ENCODE measurements at places on chromosomes 6 and 20.
A peak's percentile ranks its signal among the peaks of the same experiment; 100 is the strongest.

DNA sequence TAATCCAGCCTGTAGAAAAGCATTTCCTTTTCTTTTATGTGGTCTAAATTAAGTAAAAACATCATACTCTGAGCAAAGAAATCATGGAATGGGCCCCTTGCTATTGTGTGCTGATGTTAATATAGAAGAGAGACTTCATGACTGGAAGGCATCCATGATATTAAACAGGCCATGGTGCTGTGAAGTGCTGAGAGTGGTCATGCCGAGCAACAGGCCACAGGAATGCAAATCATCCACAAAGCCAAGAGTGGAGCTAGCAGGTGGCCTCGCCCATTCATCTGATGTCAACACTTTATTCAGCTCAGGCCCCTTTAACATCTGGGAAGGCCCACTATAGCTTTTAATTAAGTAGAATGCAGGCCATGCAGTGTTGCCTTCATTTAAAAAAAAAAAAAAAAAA, 115.2 kb upstream of the HMGCLL1 start:
- DNase-seq, result peak; percentile 93

GRCh38 chr6:149224399-149224798, 93.1 kb upstream of the TAB2 start:
- DNase-seq, result peak; percentile 63

- DNase-seq, result no peak
These were observed 7.9 kb downstream of the LBP start for GRCh38 chr20:38354227-38354626.

GRCh38 chr20:47011984-47012383, 117.3 kb downstream of the EYA2 start:
- no peak for DNase-seq

DNA sequence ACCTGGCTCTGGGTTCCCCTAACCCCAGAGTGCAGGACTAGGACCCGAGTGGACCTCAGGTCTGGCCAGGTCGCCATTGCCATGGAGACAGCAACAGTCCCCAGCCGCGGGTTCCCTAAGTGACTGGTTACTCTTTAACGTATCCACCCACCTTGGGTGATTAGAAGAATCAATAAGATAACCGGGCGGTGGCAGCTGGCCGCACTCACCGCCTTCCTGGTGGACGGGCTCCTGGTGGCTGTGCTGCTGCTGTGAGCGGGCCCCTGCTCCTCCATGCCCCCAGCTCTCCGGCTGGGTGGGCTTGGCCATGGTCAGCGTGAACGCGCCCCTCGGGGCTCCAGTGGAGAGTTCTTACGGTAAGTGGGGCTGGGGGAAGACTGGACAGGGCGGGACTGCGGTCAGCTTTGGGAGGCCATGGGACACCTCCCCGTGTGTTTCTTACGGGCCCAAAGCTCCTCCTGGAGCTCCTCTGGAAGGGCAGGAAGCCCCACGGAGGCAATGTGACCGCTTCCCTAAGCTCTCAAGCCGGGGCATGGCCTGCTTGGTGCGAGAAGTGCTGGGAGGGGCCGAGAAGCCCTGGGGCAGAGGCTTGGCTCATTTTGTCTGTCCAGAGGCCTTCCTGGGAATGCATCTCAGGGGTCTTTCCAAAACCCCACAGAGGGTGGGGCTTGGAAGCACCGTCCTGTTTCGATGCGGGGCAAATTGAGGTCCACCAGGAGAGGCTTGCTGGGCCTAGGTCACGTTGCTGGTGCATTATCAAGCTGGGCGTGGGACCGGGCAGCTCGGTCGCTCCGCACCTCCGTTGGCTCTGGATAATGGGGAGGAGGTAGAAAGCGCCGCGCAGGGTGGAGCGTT, at the start of gene HNF4A:
TSS of gene HNF4A (plus strand) at position 202 of the 855 bp plus-strand sequence. CDS start at position 308, 106 bp downstream.
- no peak for DNase-seq

DNA sequence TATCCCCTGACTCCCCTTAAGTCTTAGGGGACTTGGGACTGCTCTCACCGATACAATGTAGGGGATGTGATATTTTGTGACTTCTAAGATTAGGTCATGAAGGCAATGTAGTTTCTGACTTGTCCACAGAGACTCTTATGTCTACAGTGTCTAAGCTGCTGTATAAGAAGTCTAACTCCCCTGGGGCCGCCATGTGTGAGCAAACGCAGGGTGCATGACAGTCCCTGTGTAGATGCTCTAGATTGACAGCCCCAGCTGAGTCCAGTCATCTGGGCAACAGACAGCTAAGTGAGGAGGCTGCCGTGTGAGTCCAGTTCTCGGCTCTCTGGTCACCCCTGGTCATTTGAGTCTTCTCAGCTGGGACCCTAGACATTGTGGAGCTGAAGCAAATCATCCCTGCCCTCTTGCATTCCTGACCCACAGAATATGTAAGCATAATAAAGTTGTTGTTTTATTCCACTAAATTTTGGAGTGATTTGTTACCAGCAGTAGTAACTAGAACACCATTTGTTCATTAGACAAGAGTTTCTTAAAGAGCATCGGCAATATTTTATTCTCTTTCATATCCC, 743.3 kb upstream of the CHD6 start:
- DNase-seq, result no peak

DNA sequence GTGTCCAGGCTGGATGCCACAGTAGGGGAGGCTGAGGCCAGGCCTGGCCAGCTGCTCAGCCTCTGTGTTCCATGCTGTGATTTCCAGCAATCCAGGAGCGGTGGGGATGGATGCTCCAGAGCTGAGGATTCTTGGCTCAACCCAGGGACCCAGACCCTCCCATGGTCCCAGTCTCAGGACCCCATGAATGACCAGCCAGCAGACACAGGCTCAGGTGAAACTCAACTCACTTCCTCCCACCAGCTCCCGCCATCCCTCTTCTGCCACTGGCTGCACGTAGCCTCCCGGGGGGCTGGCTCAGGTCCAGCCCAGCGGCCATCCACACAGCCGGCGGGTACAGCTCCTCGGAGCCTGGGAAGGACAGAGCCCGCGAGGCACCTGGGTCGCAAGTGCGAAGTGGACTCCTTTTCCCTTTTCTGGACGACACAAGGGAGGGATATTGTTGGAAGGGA, 54.5 kb upstream of the DACT2 start:
- no peak for DNase-seq

- DNase-seq, result no peak
These were observed 129.0 kb downstream of the CFAP61 start for GRCh38 chr20:20181322-20181721.

- DNase-seq, result peak; percentile 73
These were observed 2.8 kb downstream of the FOXS1 start for GRCh38 chr20:31842471-31843157.

GRCh38 chr6:168390749-168391420, 50.1 kb upstream of the SMOC2 start:
- no peak for DNase-seq

DNA sequence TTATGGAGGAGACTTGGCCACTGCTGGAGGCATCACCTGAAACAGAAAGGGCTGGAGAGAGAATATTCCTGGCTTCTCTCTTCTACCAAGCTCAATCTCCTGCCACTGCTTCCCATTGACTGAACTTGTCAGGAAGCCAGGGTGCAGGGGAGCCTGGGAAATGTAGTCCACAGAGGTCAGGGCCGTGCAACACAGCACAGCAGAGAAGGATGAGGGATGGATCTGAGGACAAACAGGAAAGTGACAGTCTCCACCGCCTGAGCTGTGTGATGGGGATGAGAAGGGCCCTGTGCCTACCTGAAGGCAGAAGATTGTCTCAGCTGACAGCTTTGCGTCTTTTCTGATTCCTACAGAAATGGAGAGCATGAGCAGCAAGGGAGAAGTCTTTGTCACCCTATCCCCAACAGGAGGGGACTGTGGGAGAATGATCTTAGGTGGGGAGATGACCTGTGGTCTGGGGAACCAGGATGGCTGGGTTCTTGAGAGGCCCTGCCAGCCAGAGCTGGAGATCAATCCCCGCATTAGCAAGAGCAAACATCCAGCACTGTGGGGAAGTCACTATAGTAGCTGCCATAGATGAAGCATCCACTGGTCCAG, 114.2 kb downstream of the SNX5 start:
- peak; percentile 67 for DNase-seq

DNA sequence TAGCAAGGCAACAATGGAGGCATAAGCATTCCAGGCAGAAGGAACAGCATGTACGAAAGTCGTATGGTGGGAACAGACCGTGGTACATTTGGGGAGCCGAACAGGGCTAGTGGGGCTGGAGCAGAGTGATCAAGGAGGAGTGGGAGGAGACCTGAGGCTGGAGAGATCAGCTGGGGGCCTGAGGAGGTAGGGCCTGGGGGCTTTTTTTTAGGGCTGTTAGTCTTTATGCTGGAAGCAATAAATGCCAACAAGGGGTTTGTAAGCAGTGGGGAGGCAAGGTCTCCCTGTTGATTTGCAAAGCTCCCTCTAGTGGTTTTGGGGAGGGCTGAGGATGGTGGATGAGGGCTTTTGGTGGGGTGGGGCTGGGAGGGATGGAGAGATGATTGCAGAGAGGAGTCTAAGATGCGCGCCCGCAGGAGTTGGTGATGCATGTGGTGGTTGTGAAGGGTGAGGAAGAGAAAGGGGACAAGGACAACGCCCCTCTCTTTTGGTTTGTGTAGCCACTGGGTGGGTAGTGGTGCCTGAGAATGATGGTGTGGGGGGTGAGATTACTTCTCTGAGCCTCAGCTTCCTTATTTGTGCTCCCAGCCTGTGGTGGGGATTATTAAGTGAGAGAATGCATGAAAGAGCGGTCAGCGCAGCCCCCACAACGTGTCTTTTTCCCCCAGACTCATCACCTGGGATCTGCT, 74.1 kb upstream of the TOX2 start:
- DNase-seq, result peak; percentile 28

- peak; percentile 48 for DNase-seq
These were observed 62.4 kb downstream of the ARID1B start for GRCh38 chr6:156839591-156840001.

DNA sequence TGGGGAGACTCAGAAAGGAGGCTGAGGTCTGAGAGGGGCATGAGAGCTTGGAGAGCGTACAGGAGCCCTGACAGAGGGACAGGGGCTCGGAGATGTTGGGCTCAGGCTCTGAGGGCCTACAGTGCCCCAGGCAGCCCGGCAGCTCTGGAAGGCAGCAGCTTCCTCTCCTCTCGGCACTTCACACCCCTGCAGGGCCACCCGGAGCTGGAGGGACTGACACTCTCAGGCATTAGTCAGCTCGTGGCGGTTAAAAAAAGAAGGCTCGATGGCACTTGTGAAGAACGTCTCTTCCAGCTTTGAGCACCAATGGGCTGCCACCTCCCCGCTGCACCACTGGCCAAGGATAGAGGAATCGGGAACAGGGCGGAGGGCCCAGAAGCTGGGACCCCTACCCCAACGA, 62.6 kb upstream of the SIRPA start:
- DNase-seq, result no peak

Measured in astrocyte of the hippocampus (primary cell).